ENCODE measurements at places on chromosomes 3 and 15.

- no peak for DNase-seq
Measured at GRCh38 chr15:56729561-56729960, 3.7 kb downstream of the ZNF280D start.

- no peak for DNase-seq
Measured at GRCh38 chr15:44102675-44103254, 92.3 kb downstream of the FRMD5 start.

DNA sequence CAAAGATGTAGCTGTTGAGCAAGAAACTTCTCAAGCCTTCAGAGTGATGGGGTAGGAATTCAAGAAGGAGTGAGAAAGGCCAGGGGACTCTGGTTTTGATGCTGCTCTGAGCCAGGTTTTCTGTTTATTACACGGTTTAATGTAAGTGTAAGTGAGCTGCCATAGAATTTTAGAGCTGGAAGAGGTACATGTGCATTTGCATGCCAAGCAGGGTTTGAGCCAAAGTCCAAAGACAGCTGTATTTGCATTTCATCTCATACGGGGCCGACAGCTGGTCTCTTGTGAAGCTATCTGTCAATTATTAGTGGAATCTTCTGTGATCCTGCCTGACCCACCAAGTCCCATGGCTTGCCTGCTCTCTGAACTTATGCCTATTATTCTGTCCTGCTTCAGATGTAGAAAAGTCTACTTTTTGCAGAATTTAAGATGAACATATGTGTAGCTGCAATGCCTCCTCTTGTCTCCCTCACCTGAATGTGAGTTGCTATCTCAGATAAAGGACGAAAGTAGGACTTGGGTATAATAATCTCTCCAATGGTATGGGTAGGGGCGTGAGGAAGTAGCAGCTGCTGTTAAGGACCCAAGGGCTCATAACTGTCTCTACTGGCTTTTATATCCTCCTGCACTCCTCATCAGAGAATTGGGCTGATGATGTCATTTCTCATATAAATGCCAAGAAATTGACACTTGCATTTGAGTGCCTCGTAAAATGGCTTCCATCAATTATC is 160.0 kb downstream of the SQOR start:
- DNase-seq: no peak

DNA sequence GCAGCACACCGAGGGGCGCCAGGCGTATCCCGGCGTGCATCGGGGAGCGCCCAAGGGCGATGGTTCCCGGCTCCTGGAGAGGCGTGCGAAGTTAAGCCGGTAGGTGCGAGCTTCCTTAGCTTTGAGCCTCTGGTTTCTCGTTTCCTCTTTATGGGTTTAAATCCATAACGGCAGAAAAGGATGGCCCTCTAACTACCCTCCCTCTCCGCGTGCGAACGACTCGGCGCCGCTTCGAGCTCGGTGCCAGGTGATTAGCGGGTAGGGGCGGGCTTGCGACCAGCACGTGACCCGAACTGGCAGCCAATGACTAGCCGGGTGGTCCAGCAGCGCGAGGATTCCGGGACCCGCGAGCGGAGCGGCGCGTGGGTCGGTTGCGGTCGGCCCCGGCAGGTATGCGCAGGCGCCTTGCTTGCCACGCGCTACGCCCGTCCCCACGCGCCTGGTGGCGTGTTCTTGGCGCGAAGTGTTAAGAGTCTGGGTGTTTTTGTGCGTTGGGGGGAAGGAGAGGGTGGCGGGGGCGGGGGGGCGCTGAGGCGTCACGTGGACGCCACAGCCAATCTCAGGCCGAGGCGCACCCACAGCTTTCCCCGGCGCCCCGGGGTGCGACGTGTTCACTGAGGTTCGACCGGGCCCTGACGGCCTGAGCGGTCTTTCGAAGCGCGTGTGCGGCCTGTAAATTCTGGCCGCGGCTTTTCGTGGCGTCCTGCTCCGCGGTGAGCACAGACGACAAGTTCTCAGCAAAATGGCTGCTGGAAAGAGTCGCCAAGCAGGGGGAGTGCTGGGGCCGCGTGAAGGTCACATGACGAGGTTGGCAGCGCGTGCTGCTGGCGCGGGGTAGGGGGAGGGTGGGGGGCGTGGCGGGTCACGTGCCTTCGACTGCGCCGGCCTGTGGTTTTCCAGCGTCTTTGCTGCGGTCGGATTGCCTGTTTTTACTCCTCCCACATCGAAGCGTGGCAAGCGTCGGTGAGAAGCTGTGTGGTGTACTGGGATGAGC is 38.7 kb upstream of the MGA start:
- DNase-seq: peak; percentile 74

DNA sequence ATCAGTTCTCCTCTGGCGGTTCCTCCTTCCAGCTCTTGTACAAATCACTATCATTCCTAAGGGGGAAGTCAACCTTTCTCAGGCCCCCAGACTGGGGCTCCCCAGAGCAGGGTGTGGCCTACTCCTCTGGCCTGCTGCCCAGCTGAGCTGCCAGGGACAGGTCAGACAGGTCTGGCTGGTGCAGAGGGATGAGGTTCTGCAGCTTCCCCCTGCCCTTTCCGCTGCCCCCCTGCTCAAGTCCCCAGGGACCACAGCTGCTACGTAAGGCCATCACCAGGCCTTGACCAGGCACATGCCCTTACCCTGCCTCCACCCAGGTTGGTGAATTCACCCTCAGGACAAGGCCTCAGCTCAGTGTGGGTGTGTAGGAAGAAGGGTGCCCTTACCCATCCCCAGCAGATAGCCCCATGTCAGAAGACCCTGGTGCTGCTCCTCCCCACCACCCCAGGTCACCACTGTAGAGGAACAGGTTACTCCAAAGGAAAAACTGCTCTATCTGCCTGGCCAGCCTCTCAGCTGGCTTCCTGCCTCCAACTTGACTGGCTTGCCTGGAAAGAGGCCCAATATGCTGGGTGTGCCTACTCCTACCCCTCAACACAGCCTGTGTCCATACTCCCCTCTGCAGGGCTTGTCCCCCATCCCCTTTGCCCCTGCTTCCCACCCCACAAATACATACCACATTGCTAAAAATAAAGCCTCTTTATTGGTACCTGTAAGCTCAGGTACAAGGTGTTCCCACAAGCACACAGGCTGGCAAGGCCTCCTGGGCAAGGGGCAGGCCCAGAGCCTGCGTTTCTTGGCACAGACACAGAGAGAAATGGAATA is 12.0 kb downstream of the CSRNP1 start:
- no peak for DNase-seq

DNA sequence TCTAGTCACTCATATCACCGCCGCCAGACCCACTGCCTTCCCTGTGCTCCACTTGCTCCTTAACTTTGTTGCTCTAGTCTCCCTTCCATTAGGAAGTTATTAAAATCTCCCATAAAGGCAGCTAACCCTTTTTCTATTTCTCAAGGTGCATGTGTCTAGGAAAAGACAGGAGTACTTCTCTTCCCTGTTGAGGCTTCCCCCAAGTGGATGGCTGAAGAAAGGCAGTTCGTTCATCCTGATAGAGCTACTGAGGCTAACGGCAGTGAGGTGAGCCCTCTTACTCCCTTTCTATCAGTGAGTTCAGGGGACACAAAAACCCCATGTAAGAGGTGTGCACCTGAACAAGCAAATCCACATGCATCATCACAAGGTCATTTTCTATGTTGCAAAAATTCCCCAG is 397.8 kb downstream of the IGSF11 start:
- no peak for DNase-seq

DNA sequence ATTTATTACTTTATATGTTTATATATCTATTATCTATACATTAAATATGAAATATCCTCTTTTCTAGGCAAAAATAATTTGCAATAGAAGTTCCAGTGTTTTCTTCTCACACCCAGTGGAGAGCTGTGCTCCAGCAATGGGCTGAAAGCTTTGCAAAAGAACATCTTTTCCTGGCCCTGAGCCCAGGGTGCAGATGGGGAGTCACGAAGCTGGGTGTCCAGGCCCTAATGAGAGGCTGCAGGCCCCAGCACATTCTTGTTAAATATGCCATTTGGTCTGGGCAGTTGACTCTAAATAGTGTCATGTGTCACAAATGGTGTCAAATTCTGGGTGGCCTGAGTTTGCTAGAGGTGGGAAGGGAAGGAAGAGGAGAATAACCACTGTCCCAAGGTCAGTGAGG is 5.7 kb downstream of the NTRK3 start:
- no peak for DNase-seq

GRCh38 chr15:42239528-42240182 is 31.6 kb upstream of the VPS39 start:
- no peak for DNase-seq

GRCh38 chr15:89746386-89746780 is 4.7 kb downstream of the MESP1 start:
- no peak for DNase-seq

- DNase-seq: no peak
Measured at GRCh38 chr3:110744723-110745122, 326.9 kb upstream of the NECTIN3 start.

- DNase-seq: no peak
Measured at GRCh38 chr3:72538070-72538745, 310.0 kb downstream of the SHQ1 start.

- DNase-seq: no peak
Measured at GRCh38 chr15:83106994-83107840, at the start of gene TM6SF1. Gene TM6SF1 (plus strand): TSS chr15:83107645. CDS start chr15:83107681, 36 bp downstream.

DNA sequence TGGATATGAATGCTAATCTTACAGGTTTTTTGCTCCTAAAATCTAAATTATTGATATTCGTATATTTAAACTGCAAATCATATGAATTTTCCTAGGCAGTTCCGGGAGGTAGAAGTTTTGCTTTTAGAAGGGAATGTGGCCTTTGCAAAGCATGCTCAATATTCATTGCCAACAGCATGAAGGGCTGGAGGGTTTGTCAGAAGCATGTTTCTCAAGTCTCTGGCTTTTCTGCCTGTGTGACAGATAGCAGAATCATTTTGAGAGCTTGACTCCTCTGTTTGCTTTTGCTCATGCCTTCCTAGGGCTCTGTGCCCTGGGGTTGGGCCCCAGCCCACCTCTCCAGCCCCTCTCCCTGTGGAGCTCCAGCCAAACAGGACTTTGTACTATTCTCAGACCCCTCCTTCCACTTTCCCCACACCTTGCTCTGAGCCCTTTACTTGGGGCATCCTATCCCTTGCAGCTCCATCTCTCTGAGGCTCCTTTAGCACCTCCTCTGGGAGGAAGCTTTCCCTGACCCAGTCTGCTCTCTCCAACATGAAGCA is 91.3 kb downstream of the ARNT2 start:
- no peak for DNase-seq

GRCh38 chr15:51094606-51095569 is at the start of gene TNFAIP8L3:
Gene TNFAIP8L3 (minus strand): TSS chr15:51094906. CDS start chr15:51094595, 311 bp downstream.
- no peak for DNase-seq

DNA sequence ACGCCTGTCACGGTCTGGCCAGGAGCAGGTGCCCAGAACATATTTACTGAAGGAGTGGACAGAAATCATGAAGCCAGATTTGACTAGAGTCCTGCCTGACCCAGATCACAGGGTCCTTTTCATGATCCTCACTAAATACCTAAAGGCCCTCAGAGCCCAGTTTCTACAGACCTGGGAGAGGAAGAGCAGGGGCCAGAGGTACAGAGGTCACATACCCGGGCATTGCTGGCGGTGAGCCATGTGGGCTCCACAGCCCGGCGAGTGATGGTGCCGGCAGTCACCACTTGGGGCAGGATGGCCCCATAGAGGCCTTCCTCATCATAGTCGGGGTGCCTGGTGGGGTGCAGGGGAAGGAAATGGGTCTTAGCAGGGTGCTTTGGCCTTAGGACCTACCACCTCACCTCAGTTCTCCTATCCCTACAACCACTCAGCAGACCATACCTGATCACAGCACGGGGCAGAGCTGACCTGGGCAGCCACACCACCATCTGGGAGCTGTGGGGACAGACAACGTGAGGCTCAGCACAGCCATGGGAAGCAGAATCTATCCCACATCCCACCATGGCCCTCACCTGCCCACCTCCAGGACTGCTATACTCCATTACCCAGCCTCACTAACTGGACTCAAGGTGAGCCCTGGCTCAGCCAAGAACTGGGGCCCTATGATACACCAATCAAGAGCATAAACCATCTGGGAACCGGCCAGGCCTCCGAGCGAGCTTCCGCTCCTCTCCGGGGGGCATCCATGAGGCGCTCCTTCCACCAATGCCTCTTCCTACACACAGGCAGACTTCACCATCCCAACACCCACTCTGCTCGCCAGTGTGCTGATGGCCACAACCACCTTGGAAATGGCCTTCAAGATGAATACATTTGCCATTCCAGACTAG is 12.9 kb downstream of the POLG start:
- no peak for DNase-seq

All from naive thymus-derived CD8-positive, alpha-beta T cell (primary cell).